ENCODE measurements at places on chromosomes 7 and 10. TPM values are rescaled to one million over a fixed set of nuclear protein-coding genes. Genes with fewer than 3 reads are reported as not detected.

The SPACDR gene
- not detected for total RNA-seq

The ALOX5 gene
- total RNA-seq: 48.3 TPM

The RAB11FIP2 gene
- 40.3 TPM for total RNA-seq

The AKR1D1 gene
- not detected for total RNA-seq

The ESYT2 gene
- total RNA-seq: 124 TPM

All from subcutaneous adipose tissue (tissue), 4 donors.